ENCODE measurements at places on chromosomes 2 and 18.

- no peak for DNase-seq
Observed at GRCh38 chr2:210459880-210460279, 16.7 kb downstream of the LANCL1 start.

- no peak for DNase-seq
Observed at GRCh38 chr2:42446503-42447271, 47.1 kb downstream of the KCNG3 start.

DNA sequence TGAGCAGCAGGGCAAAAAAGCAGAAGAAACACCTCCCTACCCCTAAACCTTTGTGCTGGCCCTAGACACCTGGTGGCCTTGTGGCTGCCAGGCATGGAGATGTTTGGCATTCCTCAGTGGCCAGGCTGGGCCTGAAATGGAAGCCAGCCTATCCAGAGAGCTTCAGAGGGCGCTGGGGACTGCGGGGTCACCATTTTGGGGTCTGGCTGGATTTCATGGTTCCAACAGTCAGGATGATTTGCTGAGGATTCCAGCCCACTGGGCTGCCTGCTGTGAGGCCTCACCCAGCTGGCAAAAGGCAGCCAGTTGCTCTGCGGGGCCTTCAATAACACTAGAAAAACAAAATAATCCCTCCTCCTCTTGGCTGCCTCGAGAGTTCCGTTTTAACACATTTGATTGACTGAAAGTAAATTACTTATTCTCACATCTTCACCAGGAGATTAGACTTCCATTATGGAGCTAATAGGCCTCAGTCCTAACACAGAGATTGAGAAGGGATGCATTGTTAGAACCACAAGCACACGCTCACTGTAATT is 154.1 kb downstream of the EN1 start:
- DNase-seq: no peak

DNA sequence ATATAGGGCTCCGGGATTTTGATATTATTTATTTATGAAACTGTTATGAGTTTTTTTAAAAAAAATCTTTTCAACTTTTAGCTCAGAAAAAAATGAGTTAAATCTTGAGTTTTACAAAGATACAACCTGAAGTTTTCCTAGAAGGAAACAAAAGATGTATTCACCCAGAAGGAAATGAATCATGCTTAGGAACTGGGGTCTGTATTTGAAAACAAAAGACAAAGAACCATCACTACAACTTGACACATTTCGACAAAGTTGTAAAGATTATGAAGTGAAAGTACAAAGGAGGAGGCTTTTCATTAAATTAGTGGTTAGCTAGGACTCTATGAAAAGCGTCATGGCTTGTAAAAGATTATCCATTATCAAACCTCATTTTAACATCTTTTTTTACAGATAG is 143.3 kb downstream of the PDE1A start:
- no peak for DNase-seq

GRCh38 chr2:95038635-95039298 is 13.3 kb downstream of the MAL start:
- no peak for DNase-seq

GRCh38 chr2:206274434-206275311 is at the start of gene ZDBF2:
Gene ZDBF2, plus strand, starts transcription at chr2:206274663. Its CDS starts 7,187 bp downstream, at chr2:206281850.
- DNase-seq: peak; percentile 74

- no peak for DNase-seq
Observed at GRCh38 chr2:190882856-190883582, 2.4 kb downstream of the GLS start.

- DNase-seq: no peak
Observed at GRCh38 chr2:213818436-213818835, 534.2 kb downstream of the SPAG16 start.

DNA sequence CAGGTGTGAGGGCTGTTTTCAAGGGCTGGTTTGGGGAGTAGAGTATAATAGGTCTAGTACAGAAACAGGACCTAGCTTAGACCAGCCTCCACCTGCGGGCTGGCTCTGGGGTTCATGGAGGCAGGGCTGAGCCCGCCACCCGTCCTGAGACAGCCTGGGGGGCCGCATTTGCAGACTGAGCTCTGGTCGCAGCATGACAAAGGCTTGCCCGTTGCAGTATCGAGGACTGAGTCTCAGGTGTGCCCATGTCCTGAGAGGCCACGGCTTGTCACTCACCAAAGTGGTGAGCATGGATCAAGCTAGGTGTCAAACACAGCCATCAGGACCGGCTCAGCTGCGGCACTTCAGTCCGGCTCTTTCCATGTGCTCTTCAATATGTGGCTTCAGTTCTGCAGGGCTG is 144.7 kb downstream of the KLHL29 start:
- DNase-seq: no peak

DNA sequence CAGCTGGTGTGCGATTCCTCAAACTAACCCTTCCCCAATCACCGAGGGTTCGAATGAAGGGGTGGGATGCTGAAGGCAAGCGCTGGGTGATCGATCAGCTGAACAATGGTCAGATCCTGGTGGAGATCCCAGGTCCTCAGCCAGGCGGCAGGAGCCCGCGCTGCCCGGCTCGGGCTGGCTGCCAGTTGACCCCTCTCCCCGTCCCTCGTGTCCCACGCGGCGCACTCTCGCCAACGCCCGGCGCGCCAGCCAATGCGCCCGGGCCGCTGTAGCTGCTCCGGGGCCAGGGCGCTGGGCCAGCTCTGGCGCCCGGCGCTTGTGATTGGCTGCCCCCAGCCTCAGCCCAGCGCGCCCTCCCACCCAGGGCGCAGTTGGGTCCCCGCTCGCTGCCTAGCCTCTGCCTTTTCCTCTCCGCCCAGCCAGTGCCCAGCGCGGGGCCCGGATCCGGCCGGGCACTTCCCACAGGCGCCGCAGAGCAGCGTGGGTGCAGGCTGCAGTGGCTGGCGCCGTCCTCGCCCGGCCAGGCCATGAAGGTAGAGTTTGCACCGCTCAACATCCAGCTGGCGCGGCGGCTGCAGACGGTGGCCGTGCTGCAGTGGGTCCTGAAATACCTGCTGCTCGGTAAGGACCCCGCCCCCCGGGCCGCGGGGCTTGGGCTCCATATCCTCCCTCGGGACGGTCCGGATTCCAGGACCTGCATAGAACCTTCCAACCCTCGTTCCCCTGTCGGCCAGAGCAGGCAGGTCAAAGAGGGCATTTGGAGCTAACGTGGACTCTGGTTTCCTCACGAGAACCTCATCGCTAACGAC is at the start of gene MOGAT1:
MOGAT1 (plus strand) TSS at position 400 of the 809 bp plus-strand sequence; CDS start at position 528, 128 bp downstream.
- DNase-seq: no peak

DNA sequence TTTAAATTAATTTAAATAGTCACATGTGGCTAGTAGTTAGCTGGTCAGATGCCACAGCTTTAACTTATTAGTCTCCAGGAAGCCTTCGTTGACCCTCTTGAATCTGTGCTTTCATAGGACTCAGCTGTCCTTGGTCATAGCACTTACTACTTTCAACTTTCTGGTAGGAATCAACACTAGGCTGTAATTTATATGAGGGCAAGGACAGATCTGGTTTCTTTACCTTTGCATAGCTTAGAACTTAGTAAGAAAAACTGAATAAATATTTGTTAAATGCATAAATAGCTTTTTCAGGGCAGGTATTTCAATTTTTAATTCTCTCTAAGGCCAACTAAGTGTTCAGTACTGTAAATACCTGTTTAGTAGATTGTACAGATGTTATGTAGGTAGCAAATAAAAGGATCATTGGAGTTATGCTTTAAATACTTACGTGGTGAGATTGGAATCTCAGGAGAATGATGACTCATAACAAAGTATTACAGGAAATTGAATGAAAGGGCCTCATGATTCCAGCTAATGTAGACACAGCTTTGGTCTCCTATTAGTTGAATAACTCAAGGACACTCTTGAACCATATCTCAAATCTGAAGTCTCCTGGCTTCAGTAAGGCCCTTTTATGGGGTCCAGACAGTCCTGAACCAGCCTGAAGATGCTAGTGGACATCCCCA is 2.6 kb downstream of the CLIP4 start:
- DNase-seq: no peak

DNA sequence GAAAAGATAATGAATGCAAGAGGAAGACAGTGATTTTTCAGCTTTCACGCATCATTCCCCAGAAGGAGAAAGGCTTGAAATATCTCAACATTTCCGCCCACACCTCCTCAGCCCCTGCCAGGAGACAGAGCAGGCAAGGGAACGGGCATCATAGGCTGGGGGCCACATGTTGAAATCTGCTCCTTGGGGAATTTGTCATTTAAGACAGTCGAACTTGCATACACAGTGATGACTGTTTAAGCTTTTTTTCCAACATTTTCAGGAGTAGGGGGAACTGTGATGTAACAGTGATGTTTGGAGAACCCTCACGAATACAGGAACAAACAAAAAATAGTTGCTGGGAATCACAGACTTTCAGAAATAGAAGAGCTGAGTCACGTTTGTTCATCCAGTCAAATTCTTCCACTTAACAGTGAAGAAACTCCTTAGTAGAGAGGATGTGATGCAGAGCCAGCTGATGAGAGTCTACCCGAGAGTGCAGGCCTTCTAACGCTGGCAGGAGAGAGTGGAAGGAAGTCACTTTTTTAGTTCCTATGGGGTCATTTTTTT is 266.8 kb downstream of the ALPK2 start:
- no peak for DNase-seq

DNA sequence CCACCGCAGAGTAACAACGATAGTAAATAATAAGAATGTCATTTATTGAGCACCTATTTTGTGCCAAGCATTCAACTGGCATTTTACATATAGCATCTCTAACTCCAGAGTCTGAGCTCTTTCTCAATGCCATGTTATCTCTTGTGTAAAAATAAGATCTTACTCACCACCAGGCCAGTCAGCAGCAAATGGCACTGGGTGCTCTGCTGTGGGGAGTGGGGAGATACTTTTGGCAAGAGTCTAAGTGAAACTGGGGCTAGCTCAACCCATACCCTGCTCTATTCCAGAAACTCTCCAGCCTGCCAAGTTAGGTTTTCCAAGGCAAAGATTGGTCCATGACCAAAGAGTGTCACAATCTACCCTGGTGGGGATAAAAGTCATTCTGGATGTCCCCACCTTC is 5.0 kb upstream of the SLC4A3 start:
- no peak for DNase-seq

- no peak for DNase-seq
Observed at GRCh38 chr2:227772197-227772661, 26.5 kb downstream of the SCYGR8 start.

GRCh38 chr2:26429779-26430578 is 28.3 kb downstream of the DRC1 start:
- DNase-seq: no peak

GRCh38 chr2:150469706-150470274 is 17.7 kb downstream of the RND3 start:
- DNase-seq: no peak

GRCh38 chr2:15251753-15252152 is 309.4 kb downstream of the NBAS start:
- DNase-seq: no peak

DNA sequence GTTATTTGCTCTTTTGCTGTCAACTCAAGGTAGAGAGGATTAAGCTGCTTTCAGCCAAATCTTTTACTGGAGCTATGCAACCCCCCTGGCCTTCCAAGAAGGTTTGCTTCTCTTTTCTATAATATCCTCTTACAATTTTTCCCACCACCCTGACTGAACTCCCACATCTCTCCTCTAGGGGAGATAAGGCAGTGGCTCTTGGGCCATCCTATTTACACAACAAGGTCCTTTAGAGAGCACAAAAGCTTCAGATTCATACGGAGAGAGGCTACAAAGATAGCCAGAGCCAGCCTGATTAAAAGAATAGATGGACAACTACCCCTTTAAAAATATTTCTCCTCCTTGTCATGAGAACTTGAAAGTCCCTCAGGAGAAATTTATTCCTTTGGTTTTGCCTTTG is 95.7 kb downstream of the TPGS2 start:
- DNase-seq: no peak

DNA sequence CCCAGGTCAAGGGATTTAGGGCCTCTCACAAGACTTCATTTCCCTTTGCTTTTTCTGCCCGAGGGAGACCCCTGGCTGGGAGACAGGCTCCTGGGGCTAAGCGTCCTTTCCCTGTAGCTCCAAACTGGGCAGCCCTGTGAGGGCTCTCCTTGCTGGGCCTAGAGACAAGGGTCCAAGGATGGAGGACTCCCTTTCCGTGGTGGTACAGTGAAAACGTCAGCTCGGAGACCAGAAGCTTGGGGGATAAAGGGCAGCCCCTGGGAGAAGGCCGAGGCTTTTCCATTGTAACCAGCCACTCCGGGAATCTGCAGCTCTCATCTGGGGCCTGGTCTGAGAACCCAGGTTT is 2.3 kb downstream of the SIX2 start:
- no peak for DNase-seq

GRCh38 chr2:238974501-238975166 is 126.7 kb downstream of the TWIST2 start:
- no peak for DNase-seq

DNA sequence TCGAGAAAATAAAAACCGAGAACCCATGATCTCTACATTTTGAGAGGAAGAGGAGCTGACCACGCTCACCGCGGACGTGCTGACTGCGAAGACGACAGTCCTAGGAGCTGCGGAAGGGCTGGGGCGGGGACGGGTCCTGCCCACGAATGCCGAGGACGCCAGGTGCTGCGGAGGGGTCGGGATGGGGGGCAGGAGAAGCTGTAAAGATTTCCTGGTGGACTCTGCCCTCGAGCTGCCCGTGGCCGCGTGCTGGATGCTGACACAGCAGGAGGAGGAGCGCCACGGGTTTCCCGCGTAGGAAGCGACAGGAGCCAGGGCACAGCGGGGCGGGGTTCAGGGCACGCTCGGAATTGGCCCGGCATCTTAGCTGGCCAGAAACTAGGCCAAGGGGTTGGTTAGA is 22.2 kb downstream of the ZSCAN30 start:
- no peak for DNase-seq

DNA sequence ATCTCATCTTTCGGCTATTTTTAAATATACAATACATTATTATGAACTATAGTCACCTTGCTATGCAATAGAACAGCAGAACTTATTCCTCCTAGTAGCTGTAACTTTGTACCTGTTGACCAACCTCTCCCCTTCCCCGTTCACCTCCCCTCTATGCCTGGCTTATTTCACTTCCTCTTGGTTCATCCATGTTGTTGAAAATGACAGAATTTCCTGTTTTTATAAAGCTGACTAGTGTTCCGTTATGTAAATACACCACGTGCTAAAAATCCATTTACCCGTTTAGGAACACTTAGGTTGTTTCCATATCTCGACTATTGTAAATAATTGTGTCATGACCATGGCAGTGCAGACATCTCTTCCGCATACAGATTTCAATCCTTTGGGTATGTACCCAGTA is 10.3 kb downstream of the ALPI start:
- DNase-seq: no peak

DNA sequence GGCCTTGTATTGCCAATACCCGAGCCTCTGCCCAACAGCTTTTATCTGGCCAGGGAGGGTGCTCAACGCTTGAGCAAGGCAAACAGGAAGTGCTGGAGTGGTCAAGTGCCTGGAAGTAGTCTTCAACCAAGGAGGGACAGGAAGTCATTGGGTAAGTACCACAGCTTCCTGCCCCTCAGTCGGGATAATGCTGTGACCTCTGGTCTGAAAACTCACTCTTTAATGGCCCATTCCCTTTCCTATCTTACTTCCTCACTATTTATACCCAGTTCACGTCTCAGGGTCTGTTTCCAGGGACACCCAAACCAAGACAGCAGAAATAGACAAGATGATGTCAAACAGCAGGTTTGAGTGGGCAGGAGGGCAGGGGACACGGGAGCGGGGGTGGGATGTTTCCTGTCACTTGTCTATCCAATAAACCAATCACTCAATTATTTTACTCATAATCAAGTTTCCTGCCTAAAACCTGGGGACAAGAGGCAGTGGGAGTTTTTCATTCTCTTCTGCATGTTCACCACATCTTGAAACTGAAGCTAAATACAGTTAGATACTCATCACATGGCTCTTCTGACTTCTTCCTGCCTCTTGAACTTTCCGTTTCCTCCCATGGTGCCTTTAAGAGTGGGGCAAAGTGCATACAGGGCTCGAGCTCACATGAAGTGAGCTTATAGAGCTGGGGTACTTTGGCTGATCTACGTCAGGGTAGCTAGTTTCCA is 68.9 kb upstream of the CAB39 start:
- DNase-seq: peak; percentile 56

- no peak for DNase-seq
Observed at GRCh38 chr2:33215299-33215698, 261.1 kb upstream of the RASGRP3 start.
